ENCODE measurements at places on chromosomes 7 and 10.

DNA sequence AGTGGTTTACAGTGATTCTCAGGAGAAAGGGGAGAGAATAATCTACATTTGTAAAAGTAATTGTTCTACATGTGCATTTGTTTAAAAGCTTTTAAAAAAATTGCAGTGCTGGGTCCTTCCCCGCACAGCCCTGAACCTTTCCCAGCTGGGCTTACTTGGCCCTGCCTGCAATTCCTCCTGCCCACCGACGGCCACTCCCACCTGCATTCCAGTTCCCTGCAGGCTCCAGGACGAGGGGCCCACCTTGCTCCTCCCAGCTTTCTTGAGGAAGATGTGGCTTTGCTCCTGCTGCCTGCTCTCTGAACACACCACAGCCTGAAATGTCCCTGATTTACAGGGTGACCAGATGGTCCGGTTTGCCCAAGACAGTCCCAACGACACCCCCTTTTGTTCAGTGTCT, 222.7 kb downstream of the PRPF18 start:
- DNase-seq = no peak

- no peak for DNase-seq
Observed at GRCh38 chr10:99346247-99346646, 17.1 kb downstream of the CNNM1 start.

DNA sequence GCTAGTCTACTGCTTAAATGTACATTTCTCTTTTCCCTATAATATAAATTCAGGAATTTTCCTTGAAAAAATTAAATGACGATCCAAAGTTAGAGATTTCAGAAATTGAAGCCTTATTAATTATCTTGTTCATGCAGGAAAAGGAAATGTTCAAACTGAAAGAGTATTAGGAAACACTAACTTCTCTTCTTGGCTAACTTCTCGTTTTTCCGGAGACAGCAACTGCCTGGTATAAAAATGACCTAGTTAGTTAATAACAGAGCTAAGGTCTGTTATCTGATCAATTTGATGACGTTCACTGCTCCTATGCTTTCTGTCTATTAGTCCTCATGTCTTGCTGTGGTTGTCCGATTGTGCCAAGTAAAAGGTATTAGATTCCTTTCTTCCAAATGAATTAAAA, 212.5 kb downstream of the DGKB start:
- no peak for DNase-seq

- DNase-seq = no peak
Observed at GRCh38 chr7:155312633-155313032, 15.0 kb downstream of the INSIG1 start.

GRCh38 chr7:16594061-16594460, 51.5 kb downstream of the ANKMY2 start:
- no peak for DNase-seq

DNA sequence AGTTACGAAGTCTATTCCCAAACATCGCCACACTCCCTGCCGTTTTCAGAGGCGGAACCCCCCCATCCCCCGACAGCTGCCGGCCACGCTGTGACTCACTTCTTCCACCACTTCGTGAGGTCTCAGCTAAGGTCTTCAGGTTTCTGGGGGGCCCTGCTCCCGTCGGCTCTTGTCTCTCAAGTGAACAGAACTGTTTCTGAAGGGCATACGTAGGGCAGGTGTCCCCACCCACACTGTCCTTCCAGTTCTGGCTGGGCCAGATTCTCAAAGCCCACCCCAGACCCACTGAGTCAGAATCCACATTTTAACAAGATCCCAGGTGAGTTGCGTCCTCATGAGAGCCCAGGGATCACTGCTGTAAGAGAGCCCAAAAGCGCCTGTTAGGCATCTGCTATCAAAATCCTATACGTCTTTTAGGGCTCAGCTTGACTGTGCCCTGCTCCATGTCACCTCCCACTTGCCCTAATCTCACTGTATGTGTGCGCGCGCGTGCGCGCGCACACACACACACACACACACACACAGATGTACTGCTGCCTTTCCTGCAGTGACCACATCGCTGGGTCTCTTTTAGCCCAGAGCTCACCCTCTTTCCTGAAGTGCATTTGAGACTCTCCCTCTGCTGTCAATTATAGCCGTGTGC, 78.8 kb downstream of the PROSER2 start:
- no peak for DNase-seq

GRCh38 chr10:33734393-33735155, 400.1 kb upstream of the NRP1 start:
- no peak for DNase-seq

DNA sequence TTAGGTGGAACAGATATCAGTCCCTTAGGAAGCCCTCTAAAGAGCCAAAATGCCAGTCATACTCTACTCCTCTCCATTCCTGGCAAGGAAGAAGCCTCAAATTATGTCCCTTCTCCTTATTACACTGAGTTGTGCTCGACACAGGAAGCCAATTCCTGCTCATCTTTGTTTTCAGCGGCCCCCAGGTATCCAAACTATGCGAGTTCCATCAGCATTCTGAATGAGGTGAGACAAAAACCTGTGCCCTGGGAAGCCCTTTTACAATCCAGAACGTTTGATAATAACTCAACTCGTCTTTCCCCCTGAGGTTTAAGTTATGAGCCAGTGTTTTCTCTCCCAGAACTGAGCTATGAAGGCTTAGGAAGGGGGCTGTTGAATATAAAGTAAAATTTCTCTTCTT, 580.5 kb downstream of the NXPH1 start:
- DNase-seq = no peak

DNA sequence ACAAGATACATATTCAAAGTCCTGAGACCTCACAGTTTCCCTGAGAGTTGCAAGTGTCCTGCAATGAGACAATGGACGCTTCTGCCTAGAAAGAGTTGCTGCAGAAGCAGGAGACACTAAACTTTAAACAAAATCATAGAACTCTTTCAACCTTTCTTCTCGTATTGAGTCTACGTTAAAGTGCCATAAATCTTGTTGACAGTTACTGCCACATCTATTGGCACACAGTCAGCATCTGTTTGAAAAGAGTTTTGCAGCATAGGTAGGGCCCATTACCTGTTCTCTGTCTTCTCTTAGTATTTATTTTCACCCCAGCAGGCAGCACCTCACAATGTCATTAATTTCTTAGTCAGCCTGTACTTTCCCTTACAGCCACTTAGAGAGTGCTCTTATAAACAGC, 335.3 kb upstream of the ETV1 start:
- no peak for DNase-seq

- no peak for DNase-seq
Observed at GRCh38 chr7:108001764-108002725, 916 bp downstream of the LAMB1 start.

GRCh38 chr10:6136215-6137201, 47.7 kb downstream of the RBM17 start:
- no peak for DNase-seq

DNA sequence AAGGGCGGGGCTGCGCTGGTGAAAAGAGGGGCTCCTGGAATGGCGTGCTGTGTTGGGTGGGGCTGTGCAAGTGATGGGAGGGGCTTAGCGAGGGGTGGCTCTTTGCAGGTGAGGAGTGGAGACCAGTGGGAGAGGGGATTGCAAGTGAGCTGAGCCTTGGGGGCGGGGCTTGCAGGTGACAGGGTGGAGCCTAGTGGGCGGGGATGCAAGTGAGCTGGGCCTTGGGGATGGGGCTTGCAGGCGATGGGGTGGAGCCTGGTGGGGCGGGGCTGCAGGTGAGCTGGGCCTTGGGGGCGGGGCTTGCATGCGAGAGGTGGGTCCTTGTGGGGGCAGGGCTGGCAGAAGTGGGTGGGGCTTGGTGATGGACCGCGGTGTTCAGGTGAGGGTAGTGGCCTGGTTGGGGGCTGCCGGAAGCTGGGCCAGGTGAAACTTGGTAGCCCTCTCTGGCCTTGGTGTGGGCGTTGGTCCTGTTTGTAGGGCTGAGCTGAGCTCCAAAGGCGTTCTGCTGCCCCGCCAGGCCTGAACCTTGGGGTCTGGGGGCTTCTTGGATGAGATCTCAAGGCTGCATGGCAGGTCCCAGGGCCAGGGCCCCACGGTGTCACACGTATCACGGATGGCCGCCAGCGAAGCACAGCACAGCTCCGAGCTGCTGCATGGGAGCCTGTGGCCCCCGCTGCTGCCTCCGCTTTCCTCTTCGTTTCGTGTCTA, 743 bp upstream of the PITRM1 start:
- no peak for DNase-seq

GRCh38 chr7:67696878-67697277, 700.2 kb downstream of the TYW1 start:
- no peak for DNase-seq

DNA sequence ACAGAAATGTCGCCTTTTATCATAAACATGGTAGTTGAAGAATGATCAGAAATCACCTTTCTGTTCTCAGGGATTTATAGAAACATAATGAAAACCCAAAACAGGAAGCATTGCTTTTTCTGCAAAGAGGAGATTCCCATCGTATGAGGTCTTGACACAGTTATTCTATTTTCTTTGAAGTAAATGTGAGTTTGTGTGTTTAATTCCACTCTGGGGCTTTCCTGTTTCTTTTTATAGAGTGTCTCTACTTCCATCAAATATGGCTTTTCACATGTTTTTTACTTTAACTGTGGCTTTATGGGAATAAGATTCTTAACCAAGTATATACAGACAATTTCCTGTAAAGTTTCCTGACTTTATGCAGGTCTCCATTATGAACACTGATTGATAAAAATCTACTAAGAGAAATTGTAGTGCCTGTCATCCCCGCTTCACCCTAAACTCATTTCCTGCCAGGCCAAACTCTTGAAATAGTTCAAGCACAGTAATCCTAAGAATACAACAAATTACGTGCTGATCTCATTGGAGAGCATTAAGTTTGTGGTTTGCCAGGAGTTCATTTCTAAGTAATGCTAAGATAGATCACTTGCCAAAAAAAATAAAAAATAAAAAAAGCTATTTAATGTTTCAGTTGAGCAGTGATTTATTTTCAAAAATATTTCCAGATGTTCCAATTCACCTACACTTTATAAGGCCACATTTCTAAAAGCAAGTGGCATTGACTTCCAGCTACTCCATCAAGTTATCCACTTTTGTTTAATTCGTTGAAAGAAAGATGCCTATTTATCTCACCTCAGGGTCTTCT, 52.2 kb upstream of the SEC61G start:
- DNase-seq = no peak

GRCh38 chr10:109239371-109239770, 683.9 kb downstream of the XPNPEP1 start:
- no peak for DNase-seq

DNA sequence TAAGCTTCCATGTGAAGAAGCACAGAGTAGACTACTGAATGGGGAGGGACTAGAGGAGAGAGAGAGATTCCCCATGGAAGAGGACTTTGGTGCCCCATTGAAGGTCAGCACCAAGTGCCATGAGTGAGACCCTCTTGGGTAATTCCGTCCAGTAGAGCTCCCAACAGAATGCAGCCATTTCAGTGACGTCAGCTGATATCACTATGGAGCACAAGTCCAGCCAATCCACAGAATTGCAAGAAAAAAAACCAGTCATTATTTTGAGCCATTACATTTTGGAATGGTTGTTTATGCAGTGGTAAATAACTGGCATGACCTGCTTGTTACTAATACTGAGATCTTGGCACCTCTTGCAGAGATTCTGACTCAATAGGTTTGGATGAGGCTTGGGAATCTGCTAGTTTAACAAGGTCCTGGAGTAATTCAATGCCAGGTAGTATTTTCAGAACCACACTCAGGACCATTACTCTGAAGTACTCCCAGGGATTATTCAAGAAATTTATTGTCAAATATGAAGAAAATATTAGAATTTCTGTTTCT, 52.6 kb upstream of the SP8 start:
- no peak for DNase-seq

DNA sequence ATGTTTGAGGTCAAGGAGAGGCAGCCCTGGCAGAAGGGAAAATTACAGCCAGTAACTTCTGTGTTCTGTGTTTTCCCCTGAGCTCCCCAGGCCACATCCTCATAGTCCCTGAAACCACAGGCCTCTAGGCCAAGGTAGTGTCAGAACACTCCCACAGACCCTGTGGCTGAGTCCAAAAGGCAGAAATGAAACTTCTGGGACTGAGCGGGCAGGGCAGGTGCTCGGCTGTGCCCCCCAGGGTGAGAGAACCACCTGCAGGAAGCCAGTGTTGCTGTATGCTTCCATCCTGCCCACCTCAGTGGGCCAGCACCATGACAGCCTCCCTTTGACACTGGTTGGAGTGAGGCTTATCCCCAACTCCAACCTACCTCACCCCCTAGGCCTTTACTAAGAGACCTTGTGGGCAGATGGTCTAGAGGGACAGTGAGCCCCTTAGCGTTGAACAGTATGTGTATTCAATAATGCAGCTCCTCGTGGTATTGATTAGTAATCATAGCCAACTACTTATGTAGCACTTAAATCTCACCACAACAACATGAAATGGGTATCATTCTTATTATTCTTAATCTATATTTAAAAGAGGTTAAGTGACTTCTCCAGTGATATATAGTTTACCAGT, 30.3 kb downstream of the PIK3CG start:
- DNase-seq = no peak

DNA sequence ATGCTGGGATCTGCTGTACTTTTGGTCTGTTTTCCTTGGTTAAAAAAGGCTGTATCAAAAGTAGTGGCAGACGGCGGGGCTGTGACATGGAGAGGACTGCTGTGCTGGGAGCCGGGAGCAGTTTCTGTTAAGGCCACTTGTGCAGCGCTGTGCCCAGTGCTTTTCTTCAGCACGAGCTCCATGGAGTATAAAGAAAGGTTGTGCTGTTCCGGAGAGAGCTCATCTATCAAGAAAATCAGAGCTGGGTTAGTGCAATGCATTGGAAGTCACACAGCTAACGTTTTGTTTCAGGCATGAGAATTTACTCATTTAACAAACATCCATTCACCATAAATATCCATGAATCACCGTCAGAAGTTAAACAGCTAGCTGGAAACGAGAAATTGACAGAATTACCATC, 62.0 kb downstream of the KIAA1549 start:
- DNase-seq = no peak

DNA sequence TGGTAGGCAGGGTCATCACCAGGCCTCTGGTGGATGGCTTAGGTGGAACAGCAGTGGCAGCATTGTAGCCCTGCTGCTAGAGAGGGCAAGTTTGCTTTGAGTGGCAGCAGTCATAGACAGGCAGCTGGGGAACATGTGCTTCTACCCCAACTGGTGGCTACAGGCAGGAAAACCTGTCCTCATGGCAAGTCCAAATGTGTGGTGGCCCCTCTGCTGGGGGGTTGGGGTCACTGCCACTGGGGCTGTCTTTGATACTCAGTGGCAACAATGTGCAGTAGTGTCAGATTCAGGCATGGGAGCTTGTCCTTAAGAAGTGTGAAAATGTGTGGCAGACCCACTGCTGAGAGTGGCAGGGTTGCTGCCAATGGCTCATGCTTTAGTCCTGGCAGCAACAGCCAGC, 186.2 kb upstream of the NPSR1 start:
- DNase-seq = no peak

DNA sequence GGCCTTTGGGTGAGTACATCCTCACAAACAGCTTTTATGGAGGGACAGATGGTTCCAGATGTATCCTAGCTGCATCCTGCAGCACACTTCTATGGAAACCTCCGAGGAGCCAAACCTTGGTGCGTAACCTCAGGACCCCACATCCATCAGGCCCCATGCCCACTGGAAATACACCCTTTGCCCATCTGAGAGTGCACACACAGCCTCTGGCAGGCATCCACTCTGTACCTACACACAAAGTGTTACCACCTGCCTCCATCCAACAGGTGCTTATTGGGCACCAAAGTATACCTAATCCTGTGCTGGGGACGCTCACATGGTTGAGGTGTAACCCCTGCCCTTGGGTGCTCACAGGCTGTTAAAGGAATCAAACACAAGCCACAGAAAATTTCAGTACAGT, 117.9 kb downstream of the ADCY1 start:
- DNase-seq = no peak
